KG1 (cell line): ENCODE measurements at places on chromosomes 11 and 22.

DNA sequence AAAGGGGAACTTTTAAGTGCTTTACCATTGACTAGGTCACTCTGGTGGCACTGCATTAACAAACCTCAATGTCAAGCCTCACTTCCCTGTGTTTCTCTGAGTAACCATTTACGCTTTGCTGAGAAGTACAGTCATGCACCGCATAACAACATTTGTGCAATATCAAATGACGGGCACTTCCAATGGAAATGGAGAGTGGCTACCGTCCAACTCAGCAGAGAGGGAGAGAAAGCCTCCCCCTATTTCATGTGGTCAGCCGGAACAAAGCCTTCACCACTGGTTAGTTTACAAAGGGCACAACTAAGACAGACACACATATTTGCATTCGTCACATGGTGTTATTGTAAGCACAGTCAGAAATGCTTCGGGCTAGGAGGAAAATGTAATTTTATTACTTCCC lies 117.3 kb downstream of the RASSF10 start:
- DNase-seq: no peak

DNA sequence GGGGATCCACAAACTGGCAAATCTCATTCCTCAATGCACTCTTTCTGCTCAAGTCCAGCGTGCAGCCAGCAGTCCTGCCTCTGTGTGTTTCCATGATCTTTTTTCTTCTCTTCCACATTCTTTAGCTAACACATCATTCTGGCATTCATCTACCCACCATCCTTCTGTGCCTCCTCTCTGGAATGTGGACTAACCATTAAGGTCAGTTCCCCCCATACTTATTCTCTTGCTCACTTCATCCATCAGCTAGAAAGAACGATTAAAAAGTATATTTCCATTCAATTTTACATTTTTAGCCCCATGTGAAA lies 7.8 kb downstream of the KIRREL3 start:
- DNase-seq: no peak

GRCh38 chr11:66248903-66249302 lies 19.5 kb upstream of the RAB1B start:
- no peak for DNase-seq

- DNase-seq: no peak
Observed at GRCh38 chr11:46271407-46271806, 6.1 kb upstream of the CREB3L1 start.

GRCh38 chr11:37141707-37142106 lies 543.7 kb upstream of the RAG2 start:
- no peak for DNase-seq

DNA sequence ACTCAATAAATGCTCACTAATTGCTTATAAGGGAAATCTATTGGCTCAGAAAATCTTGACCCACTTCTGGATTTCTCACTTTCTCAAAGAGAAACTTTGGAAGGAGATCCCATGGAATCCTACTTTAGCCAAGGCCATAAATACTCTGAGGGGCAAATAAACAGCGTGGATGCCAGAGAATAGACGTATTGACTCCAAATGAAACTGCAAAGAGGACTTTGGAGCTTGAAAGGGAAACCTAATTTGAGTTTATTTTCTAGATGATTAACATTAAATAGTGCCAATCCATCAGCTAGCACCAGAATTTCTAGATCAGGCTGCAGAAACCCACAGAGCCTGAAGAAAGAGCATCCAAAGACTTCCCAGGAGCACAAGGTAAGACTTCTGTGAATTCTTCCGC lies at the start of gene MS4A18:
Gene MS4A18 (plus strand): TSS at position 301 of the 400 bp plus-strand sequence.
- DNase-seq: no peak

DNA sequence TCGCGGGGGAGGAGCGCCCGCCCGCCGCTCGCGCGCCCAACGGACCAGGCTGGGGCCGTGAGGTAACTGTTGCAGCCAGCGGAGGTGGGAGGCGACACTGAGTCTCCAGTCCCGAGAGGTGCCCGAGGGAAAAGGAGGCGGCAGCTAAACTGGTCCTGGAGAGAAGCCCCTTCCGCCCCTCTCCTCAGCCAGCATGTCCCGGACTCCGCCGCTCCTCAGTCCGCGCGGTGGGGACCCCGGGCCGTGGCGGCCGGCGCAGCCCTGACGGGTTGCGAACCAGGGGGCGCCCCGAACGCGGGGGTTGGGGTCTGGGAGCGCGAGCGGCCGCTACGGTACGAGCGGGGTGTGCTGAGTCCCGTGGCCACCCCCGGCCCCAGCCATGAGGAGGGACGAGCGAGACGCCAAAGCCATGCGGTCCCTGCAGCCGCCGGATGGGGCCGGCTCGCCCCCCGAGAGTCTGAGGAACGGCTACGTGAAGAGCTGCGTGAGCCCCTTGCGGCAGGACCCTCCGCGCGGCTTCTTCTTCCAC lies at the start of gene PDE3B:
Gene PDE3B (plus strand): TSS at position 108 of the 529 bp plus-strand sequence. CDS start 272 bp downstream, at position 380.
- DNase-seq: no peak
